ENCODE measurements at places on chromosomes 5 and 9.

DNA sequence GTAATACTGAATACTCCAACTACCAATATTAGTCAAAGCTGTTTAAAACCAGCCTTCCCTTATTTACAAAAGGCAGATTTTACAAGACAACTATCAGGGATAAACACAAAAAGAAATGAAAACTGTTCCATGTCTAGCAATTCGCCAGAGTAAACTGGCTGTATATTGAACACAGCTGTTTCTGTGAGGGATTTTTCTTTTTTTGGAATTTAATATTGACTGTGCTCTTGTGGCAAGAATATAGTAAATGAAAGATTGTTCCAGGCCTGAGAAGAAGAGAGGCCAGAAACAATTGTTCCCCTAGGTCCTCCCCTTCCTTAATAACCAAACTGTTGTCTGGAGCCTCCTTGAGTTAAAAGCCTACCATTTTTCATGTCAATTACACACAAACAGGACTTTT, 188.6 kb downstream of the PDE4D start:
- no peak for DNase-seq

GRCh38 chr9:82106536-82106935, 118.0 kb downstream of the SPATA31D1 start:
- no peak for DNase-seq

DNA sequence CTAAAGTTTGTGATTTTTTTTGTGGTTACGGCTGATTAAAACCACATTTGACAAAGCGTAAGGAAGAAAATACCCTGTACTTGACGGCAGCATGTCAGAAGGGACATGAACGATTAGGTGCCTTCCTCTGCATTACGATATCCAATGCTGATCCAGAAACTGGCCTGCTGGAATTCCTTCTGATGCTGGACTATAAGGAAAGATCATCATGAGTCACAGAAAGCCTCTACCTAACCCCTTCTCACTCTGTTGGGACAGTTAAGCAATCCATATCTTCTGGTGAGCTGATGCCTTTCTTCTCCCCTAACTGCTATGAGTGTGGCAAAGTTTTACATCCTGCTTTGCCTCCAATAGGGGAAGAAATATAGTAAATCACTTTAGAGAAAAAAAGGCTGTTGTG, 78.4 kb upstream of the PAPPA start:
- DNase-seq, result no peak

- DNase-seq, result no peak
These were observed 148.7 kb upstream of the COL5A1 start for GRCh38 chr9:134492721-134493460.

DNA sequence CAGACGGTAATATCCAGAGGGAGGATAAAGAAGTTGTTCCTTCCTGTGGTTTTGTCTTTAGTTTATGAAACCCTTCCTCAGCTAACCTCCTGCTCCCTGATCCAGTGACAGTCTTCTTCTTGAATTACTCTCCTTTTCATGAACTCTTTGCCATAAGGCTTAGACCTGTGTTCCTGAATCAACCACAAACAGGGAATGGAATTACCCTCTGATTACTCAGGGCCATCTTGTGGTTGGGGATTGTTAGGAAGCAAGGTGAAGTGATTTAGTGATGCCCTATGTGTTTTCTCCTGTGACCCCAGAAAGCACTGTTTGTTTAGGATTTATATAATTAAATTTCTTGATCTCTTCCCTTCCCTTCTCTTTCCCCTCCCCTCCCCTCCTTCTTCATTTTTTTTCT, 409.1 kb downstream of the TAF11L14 start:
- DNase-seq, result no peak

GRCh38 chr9:85523202-85523601, 218.6 kb downstream of the AGTPBP1 start:
- no peak for DNase-seq

DNA sequence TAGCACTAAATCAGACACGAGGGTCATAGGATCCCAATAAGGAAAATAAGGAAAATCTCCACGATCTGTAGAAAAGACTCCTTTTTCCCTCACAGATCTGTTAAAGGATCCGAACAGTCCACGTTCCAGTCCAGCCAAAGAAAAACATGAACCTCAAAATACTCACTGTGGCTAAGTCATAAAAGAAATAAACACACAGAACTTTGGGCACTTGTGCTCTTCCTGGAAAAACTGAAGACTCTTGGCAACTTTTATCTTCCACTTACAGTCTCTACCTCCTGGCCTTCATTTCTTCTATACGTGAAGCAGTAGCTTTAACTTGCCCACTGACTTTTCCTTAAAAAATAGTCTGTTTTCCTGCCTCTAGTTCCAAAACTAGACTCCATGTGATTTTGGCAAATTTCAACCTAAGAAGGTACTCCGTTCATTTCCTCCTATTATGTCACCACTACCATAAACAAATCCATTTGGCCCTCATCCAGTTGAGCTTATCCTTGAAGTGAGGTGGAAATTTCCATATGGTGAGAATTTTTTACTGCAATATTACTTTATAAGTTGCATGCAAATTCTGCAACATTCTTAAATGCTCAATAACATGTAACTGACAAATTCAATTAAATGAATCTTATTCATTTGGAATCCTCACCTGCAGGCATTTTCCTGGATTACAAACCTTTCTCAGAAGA, 5.3 kb upstream of the LHFPL2 start:
- DNase-seq, result no peak

- DNase-seq, result no peak
These were observed 134.0 kb downstream of the ZSWIM6 start for GRCh38 chr5:61466017-61466416.

- DNase-seq, result no peak
These were observed 287.5 kb downstream of the ELAVL2 start for GRCh38 chr9:23538461-23539003.

DNA sequence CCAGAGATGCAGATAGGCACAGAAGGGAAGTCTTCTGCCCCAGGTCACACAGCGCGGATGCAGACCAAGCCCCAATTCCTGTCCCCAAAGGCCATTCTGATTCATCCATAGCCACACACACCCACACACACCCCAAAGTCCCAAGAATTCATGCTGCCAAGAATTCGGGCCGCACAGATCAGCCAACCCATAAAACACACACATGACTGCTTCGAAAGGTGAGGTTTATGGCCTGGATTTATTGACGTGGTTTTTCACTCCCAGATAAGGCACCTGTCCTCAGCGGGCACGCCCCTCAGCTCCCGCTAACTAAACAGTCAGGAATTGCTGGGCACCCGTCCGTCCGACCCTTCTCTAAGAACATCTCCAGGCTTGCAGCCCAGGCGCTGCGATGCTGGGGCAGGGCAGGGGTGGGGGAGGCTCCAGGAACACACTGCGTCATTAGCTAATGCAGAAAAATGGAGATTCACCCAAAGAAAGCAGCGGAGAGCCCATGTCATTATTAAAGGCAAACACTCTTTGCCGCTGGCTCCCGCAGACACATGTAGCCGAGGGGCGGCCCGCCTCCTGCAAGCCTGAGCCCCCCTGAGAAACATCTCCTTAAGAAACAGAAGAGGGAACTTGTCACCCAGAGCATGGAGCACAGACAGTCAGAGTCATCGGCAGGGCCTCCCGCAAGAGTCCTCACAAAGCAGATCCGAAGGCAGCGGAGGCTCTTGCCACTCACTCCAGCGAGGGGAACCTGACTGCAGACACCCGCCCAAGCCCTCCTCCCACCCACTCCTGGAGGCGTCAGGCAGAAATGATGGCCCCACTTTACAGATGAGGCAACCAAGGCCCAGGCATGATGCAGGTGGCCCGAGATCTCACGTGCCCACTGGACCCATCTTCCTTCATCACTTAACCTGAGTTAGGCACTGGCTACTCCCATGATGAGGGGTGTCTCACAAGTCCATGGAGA, 19.9 kb downstream of the VAV2 start:
- DNase-seq, result no peak

DNA sequence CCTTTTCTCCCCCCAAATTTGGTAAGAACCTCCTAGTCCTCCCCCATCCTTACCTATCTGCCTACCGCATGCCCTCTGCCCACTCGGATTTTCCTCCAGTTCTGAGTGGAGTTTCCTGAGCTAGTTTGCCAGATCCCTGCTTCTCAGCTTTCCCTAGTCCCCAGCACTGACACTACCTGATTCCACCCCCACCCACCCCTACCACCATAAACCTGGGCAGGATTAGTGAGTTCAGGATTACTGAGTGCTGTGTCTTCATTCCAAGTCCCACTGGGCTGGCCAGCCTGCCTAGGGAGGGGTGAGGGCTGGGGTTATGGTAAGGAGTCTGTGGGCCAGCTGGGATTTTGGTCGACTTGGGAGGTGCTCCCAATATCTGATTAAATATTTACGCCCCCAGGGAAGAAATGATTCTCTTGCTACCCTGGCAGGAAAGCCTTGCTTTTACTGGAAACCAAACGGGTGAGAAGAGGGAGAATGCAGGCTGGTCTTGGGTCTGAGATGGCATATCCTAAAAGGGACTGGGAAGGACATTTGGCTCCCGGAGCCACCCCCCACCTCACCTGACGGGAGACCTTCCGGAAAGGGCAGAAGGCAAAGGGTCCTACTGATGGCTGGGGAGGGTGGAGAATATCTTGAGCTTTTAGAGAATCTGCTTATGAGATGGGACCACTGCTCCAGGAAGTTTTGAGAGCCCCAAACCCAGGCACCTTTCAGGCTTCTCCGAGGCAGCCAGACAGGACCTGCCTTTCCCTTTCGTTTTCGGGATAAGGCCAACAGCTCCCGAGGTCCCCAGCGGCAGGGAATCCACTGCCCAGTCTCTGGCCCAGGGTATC, 3.7 kb downstream of the PITX1 start:
- no peak for DNase-seq

GRCh38 chr9:98515506-98516204, 193.1 kb downstream of the GABBR2 start:
- no peak for DNase-seq

GRCh38 chr9:133684121-133684935, 48.2 kb downstream of the DBH start:
- DNase-seq, result no peak

- DNase-seq, result no peak
These were observed 19.3 kb upstream of the GZMK start for GRCh38 chr5:55004729-55005128.

DNA sequence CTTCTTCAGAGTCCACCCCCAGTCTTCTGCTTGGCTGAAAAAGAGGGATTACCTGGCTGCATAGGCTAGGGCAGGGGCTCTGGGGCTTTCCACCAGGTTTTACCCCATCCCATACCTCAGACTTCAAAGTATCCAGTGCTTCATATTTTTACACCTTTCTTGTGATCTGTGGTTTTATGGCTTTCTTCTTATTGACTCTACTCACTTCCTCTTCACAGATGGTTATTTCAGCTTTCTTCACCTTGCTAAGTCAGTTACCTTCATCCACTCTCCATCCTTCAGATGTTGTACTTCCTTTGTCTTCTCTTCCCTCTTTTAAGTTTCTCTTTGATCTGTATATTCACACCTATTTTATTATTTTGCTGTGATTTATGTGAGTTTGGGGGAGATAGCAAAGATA, 104.3 kb downstream of the GRIA1 start:
- DNase-seq, result no peak

- DNase-seq, result no peak
These were observed 220.6 kb downstream of the C9orf50 start for GRCh38 chr9:129400001-129400970.

GRCh38 chr9:6549106-6549800, 96.3 kb downstream of the GLDC start:
- no peak for DNase-seq

GRCh38 chr9:89806371-89807100, 201.7 kb downstream of the GADD45G start:
- no peak for DNase-seq

GRCh38 chr9:123389698-123390097, 33.7 kb downstream of the CRB2 start:
- DNase-seq, result no peak

DNA sequence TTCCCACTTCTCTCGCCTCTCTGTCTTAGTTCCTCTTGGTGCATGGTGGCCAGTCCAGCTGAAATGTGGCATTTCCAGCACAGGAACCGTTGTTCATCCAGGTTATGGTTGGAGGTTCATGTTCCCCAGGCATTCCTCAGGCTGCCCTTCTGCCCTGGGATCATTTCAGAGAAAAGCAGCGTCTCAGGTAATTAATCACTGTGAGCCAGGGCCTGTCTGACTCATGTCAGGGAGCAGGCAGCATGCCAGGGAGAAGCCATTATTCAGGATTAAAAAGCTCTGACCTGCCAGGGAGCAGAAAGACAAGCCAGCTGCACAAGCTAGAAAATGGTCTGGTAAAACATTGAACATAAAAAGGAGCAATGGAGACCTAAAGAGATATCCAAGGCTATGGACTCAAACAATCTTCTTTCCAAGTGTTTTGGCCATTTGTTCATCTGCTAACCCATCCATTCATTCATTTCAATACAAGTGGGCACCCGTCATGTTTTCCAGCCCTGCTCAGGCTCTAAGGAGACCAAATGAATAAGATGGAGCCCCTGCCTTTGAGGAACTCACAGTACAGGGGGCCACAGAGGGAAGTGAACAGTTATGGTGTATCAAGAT, 241.4 kb downstream of the DRD1 start:
- DNase-seq, result no peak

GRCh38 chr5:159910207-159910842, 6.0 kb upstream of the ADRA1B start:
- no peak for DNase-seq

DNA sequence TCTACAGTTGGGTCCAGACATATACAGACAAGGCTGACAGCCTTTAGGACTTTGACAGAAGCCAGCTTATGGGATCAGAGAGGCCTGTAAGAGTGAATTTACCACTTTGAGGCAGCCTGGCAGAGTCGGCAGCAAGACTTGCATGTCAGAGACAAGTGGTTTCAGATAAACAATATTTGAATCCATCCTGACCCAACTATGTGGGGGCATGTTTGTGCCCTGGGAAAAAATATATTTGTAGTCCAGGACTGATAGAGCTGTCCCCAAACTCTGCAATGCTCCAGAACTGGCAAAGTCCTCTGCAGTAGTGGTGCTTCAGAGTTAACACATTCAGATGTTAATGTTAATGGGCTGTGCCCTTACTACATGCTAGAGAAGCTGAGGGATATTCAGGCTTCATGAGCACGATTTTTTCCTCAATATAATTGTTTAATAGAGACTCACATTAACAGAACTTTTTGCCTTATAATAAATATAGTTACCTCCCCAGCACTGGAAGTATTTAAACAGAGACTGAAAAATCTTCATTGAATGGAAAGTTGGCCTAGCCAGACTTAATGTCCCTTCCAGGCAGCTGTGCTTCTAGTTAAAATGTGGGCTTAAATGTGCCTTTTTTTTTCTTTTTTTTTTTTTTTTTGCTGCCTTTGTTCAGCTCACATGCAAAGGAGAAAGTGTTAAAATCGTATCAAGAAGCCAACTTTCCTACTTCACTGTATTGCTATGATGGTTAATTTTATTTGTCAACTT, 42.9 kb downstream of the FEM1C start:
- DNase-seq, result no peak

- no peak for DNase-seq
These were observed 21.0 kb downstream of the TSC1 start for GRCh38 chr9:132923346-132923902.

- DNase-seq, result no peak
These were observed 138.2 kb downstream of the PCSK1 start for GRCh38 chr5:96294884-96295202.
